ENCODE measurements at places on chromosomes 7 and 10.

- DNase-seq: no peak
Observed at GRCh38 chr7:141024668-141025067, 9.9 kb upstream of the MRPS33 start.

DNA sequence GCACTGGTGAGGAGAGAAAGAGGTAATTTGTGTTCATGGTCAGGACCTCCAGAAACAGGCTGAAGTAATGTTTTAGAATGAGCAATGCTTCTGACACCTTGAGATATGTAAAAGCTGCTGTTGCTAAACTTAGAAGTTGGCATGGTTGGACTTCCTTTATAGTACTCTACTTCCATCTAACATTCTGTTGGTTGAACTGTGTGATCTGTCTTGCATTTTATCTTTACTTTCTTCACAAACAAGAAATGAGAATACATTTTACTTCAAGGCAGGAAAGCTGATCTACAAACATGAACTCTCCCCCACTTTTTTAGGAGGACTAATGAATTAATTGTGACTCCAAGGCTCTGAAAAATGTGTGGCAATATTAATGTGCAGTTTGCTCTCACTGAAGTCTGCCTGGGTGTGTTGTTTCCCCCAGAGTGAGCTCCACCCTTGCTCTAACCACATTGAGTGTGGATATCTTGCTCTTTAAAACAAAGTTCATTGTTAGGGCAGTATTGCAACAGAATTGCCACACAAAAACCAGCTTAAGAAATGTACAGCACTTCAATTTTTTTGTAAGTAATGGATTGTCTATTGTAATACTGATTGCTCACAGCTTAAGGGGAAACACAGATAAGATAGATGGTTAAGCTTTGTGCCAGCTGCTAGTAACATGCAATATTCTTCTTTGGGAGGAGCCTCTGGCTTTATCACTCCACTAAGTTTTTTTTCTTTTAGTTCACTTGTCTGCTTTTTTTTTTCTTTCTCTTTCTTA is 69.0 kb downstream of the ADD3 start:
- DNase-seq: no peak

- no peak for DNase-seq
Observed at GRCh38 chr7:115789901-115790300, 240.7 kb downstream of the TFEC start.

DNA sequence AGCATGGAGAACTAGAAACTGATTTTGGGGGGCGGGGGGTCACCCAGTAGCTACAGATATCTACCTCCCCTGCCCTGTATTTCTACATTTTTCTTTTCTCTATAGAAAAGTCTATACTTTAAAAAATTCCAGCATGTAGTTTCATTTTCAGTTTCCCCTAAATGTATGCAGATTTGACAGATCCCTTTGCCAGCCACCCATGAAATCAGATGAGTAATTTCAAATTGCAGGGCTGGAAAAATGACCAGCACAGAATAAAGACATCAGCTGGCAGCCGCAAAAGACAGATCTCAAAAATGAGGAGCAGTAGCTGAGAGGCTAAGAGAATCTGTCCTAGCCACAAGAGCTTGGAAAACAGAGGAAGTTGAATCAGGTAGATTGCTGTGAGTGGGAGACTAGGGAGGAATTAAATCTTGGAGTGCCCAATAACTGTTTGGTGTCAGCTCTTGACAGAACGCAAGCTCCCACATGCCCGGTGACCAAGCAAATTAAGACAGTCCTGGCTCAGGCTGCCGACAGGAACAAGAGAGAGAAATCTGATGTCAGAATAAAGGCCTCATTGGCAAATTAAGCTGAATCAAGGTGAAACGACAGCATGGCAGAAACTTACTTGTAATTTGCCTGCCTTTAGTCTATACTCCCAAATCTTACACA is 24.5 kb downstream of the ADRB1 start:
- no peak for DNase-seq

GRCh38 chr7:318878-319661 is 29.1 kb downstream of the FOXL3 start:
- no peak for DNase-seq

GRCh38 chr10:6868036-6868725 is 288.1 kb upstream of the PRKCQ start:
- DNase-seq: no peak

DNA sequence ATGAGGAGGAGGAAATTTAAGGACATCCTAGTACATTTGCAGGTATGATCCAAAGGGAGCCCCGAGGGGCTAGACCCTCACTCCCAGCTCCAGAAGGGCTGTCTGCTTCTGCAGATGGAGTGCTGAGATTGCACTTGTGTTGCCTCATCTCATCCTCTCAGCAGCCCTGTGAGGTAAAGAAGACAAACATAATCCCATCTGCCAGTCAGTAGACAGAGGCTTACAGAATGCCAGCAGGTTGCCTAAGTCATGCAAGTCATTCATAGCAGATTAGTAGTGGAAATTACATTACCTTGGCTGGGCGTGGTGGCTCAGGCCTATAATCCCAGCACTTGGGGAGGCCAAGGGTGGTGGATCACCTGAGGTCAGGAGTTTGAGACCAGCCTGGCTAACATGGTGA is 45.4 kb downstream of the BLVRA start:
- DNase-seq: no peak

DNA sequence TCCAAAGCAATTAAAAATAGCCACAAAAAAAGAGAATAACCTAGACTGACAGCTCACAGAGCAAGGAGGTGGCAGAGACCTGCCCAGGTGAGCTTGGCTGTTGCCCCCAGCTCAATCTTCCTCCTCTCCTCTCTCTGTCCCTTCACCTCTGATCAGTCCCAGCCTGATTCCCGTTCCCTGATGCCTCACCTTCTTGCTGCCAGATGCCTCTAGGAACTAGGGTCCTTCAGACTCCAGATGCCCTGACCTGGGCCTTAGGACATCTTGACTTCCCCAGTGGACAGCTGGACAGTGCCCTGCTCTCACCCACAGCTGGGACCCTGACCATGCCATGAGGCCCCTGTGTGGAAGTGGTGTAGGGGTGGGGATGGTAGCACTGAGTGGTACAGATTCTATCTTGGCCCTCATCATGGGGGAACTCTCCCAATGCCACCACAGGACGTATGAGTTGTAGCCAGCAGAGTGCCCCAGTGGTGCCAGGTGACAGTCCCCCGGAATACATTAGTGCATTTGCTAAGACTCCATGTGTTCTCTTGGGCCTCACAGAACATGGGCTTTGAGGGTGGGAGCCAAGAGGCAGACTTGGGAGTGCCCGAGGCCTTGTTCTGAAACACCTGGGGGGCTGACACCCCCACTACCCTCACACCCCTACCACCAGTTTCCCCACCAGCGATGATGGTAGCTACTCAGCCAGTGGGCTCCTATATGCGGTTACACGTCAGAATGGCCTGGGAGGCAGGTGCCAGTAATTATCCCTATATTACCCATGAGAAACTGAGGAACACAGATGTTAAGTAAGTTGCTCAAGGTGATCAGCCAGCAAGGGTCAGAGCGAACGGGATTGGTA is 2.0 kb downstream of the DEPP1 start:
- DNase-seq: no peak

DNA sequence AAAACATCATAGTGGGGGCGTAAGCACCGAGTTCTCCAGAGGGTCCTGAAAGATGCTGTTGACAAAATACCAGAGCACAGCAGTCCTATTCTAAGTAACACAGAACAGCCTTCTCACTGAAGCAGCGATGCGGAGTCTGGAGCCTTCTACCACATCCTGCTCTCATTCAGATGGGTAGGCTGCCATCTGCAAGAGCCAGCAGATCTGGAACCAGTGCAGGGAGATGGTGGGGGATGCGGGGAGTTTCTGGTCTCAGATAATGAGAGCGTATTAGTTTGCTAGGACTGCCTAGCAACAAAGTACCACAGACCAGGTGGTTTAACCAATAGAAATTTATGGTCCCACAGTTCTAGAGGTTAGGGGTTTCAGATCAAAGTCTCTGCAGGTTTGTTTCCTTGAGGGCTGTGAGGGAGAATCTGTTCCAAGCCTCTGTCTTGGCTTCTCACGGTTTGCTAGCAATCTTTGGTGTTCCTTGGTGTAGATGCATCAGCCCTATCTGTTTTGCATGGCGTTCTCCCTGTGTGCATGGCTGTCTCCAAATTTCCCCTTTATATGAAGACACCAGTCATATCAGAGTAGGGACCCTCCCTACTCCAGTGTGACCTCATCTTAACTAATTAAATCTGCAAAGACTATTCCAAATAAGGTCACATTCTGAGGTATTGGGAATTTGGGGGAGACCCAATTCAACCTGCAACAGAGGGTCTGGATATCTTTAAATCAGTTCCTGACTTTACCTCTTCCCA is 52.0 kb upstream of the STEAP1B start:
- DNase-seq: no peak

DNA sequence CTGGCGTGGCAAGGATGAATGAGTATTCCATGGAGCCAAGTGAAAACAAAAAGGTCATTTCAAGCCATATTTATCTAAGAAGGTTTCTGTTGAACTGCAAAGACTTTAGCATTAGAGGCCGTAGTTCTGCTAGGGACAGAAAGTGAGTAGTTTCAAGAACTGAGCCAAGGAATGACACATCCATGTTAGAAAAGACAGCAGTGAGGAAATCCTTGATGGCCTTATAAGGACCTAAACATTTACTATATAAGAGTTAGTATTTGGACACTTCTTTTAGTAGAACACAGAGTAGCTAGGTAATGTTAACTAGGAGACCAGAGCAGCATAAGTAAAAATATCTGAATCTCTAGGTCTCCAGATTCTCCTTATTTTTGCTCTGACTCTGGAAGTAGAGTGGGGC is 329.8 kb upstream of the SEMA3D start:
- DNase-seq: no peak

DNA sequence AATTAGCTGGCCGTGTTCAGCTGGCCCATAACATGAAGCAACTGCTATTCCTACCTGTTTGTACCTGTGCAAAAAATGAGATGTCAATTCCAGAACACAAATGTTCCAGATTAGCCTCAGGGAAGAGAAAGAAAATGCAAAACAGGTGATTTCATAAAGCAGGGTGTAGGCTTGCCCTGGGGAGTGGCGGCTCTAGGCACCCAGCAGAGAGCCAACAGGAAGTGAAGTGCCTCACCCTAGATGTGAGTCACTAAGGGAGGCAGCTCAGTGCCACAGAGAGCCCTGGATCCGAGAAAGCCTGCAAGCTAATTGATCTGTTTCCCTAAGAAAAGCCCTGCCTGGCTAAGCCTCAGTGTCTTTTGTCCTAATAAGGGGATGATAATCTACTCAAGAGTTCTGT is 240.0 kb downstream of the ARHGAP21 start:
- DNase-seq: no peak

GRCh38 chr10:73771722-73772280 is 10.0 kb upstream of the CHCHD1 start:
- DNase-seq: no peak

GRCh38 chr10:3225561-3225960 is 53.0 kb upstream of the PITRM1 start:
- no peak for DNase-seq

- DNase-seq: no peak
Observed at GRCh38 chr10:18308600-18308999, 168.4 kb downstream of the CACNB2 start.

GRCh38 chr7:610141-610530 is 90.5 kb upstream of the PDGFA start:
- no peak for DNase-seq

GRCh38 chr7:122556873-122557542 is 141.9 kb downstream of the RNF133 start:
- no peak for DNase-seq

DNA sequence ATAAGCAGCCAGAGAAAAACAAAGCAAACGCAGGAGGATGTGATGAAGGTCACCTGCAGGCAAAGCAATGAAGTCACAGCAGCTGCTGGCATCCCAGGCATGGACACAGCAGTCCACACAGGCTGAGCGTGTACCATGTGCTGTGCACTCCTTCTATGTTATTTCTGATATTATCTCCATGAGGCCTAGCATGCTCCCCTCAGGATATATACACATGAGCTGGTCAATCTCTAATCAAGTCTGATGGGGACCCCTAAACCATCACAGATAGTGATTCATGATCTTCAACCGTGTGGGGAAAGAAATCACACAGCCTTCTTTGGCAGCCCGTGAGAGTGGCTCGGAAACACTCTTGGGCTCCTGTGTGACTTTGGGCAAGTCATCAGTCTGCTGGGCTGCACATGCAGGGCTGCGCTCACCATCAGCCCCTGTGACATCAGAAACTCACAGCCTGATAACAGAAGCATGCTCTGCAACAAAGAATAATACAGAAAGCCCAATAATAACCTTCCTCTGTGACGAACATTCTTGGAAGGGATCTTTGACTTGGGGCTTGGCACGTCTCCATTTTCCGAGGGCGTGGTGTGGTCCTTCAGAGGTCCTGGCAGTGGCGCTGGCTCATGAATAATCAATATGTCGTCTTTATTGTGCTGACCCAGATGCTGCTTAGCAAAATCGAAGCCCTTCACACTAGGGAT is 83.0 kb upstream of the ATP6V0A4 start:
- no peak for DNase-seq

DNA sequence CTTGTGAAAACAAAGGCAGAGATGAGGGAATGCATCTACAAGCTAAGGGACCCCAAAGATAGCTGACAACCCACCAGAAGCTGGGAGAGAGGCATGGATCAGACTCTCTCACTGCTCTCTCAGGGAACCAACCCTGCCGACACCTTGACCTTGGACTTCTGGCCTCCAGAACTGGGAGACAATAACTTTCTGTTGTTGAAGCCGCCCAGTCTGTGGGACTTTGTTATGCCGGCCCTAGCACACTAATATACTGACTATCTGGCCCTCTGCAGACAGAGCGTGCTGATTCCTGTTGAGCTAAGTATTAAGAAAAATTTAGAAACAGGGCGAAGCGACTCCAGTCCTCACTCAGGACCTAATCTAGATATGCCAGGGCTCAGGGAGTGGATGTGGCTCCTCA is 144.3 kb upstream of the TCF7L2 start:
- no peak for DNase-seq

DNA sequence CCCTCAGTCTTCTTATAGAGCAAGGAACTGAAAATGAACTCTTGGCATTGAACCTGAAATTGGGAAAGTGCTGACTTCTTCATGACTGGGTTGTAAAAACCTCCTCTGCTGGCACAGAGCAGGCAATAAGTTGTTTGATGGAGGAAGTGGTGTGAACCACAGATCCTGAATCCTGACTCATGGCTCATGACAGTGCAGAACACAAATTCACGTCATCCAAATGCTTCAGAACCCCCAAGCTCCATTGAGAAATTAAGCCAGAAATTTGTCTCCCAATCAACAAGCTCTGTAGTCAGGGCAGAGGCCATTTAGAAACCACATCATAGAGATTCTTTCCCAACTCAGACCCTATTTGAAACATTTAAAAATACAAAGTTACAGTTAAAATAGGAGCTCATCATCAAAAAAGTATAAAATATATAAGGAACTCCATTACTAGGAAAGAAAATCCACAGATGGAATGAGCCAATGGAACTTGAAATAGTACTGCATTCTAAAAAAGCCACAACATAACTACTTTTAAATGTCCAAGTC is 10.3 kb upstream of the STK17A start:
- DNase-seq: no peak

- no peak for DNase-seq
Observed at GRCh38 chr7:20545016-20545415, 70.5 kb upstream of the ABCB5 start.

- no peak for DNase-seq
Observed at GRCh38 chr7:30169579-30169978, 34.8 kb downstream of the MTURN start.

GRCh38 chr7:37352974-37353948 is 95.4 kb downstream of the ELMO1 start:
- DNase-seq: no peak

- DNase-seq: no peak
Observed at GRCh38 chr10:14022052-14022451, 308.7 kb downstream of the FRMD4A start.

- DNase-seq: no peak
Observed at GRCh38 chr7:56115852-56116538, at the start of gene NUPR2. Gene NUPR2, minus strand, starts transcription at chr7:56116417. Its CDS starts 103 bp downstream, at chr7:56116314.
